ENCODE measurements at places on chromosomes 13 and 19. TPM values are rescaled to one million over a fixed set of nuclear protein-coding genes. Genes with fewer than 3 reads are reported as not detected.

The GPR18 gene
- total RNA-seq: 8.7 TPM

The ZNF708 gene
- total RNA-seq: 8.9 TPM

GRCh38 chr19:677201-677600, 1.0 kb downstream of the FSTL3 start:
- no peak overlapping the region for H3K4me3 ChIP-seq
- peaks cover 8% of the 10 kb centered on the region for H3K27me3 ChIP-seq
- H3K36me3 ChIP-seq: no peaks in the 10 kb centered on the region

The ZNF737 gene
- total RNA-seq: 19.3 TPM
